Stimulated activated CD4-positive, alpha-beta T cell treated with anti-CD3 and anti-CD28 coated beads, TNF-alpha, amount 100 ng/mL, for 4 hours (primary cell): ENCODE measurements at places on chromosomes 2 and 18.

GRCh38 chr18:10454681-10455557 lies 484 bp downstream of the APCDD1 start:
- no peak for DNase-seq

DNA sequence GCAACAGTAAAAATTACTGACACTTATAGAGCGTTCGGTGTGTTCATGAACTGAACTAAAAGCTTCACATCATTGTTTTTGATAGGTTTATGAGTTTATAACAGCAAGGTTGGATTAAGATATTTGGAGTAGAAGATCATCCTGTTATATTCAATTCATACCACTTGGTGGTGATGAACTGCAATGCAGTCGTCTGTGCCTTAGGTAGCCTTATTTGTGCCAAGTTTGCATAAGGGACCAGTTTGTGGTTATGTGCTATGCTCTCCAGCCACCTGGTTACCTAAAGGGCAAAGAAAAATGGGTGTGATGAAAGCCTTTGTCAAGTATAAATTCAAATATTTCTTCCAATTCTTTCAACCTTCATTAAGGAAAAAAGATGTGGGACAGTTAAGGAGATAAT lies 150.9 kb upstream of the KCNH7 start:
- no peak for DNase-seq

GRCh38 chr2:223765221-223765785 lies 72.1 kb downstream of the AP1S3 start:
- DNase-seq: no peak

- DNase-seq: no peak
Measured at GRCh38 chr18:51339856-51340255, 142.4 kb upstream of the MEX3C start.

DNA sequence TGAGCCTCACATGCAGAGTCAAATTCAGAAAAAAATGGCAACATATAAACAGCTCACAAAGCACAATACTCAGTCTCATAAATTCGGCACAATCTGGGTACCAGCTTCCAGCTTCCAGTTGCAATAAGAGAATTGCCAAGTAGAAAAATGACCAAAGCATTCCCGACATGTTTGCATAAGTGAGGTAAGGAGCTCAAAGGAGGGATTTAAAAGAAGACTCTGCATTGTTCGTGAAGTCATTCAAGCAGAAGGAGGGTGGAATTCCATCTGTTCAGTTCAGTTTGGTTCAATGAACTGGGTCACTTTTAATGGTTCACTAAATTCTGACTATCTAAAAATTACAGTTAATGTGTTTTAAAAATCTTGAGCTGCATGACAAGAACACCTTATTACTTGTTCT lies 106.7 kb upstream of the KLHL14 start:
- no peak for DNase-seq

DNA sequence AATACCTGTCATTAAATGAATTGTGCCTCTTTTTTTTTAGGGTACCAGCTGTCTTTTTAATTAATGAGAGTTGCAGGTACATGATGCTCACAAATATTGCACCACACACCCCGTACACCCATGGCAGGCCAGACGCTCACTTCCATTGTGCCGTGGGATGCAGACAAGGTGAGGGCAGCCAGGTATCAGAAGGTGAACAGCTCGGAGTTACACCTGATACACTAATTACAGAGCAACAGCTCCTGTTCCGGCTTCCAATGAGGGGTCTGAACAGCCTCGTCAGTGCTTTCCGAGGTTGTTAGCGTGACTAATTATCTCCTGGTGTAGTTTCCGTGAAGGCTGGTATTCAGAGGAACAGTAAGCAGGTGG lies 442.8 kb downstream of the ZNF516 start:
- no peak for DNase-seq

DNA sequence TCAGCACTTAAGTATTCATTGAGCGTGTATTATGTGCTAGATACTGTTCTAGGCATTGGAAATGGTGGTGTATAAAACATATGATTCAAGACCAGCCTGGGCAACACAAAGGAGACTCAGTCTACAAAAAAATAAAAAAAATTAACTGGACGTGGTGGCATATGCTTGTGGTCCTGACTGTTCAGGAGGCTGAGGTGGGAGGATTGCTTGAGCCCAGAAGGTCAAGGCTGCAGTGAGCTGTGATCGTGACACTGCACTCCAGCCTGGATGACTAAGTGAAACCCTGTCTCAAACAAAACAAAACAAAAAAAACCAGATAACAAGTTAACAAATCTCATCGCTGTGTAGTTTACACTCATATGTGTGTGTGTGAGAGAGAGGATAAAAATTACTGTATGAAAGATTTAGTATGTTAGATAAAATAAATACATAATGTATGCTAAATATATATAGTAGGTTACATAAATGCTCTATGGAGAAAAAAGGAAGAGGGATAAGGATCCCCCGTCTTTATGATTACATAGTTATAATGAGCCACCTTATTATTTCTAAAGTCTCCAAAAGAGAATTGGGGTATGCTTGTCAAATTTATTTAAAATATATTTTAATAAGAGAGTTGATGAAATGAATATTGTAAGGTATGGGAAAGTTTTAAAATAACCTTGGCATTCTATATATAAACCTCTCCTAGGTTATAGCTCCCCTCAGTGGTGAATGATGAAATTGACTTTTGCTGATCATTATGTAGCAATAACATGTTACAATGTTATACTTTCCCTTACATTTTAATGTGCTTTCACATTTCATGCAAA lies 69.2 kb downstream of the EHBP1 start:
- DNase-seq: no peak

GRCh38 chr18:56559044-56559443 lies 79.3 kb downstream of the TXNL1 start:
- DNase-seq: no peak

DNA sequence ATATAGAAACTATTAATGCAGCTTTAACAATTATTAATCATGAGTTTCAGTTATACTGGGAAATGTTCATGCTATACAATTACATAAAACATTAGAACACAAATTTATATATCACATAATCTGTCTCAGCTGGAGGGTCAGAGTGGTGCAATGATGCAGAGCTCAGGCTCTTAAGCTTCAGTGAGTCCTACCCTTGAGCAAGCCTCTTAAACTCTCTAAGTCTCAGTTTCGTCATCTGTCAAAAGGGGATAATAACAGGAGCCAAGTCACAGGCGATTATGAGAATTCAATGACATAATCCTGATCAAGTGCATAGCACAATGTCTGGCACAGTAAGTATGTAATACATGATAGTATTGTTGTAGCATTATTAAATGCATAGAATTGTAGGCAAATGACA lies 46.0 kb downstream of the LAMA1 start:
- DNase-seq: no peak

DNA sequence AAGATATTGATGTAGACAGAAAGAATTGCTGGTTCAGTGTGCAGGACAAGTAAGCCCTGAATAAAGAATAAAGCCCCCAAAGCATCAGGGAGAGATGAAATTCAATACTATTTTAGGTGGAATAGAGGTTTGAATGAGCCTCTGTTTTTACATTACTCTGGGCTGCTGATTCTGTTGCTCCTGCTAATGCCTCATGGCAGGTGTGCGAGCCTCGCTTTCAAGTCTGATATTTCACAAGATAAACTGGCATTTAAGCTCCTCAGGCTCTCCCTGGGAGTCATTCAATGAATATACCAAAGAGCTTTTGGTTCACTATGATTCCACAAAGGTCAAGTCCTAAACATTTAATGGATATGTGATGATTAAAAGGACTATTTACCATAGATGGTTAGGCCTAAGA lies 601.0 kb upstream of the SLC39A10 start:
- no peak for DNase-seq

DNA sequence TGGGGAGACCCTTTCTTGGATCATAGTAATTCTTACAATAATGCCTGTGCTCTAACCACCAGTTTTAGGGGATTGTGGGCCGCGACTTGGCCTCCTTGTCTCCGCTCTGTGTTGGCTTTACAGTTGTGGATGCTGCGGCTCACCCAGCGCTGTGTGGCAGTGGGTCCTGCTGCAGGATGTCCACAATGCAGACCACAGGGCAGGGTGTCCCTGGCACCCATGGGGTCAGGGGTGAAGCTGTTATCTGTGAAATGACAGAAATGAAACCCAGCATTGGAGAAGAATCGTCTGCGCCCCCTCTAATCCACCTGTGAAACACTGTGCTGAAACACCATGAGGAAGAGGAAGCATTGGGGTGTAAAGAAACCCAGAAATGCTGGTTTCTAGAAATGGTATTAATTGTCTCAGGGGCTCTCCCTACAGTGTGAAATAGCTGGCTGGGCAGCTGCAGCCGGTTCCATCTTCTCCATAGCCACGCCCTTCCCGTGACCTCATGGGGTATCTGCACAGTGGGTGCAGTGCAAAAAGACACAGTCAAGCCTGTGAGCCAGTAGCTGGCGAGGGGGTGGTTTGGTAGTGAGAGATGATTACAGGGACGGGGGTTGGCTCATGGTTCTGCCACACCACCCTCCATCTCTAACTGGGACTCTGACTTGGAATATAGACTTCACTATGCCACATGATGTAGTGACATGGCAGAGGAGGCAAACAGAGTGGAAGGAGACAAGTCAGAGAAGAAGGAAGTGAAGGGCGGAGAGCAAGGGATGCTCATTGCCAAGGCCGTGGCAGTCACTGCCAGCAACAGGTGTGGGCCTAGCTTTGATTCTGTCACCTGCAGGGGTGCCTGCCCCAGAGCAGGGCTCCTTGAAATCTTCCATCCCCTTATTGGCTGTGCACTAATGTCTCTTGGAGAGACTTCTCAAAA lies 16.2 kb downstream of the INPP4A start:
- DNase-seq: no peak

DNA sequence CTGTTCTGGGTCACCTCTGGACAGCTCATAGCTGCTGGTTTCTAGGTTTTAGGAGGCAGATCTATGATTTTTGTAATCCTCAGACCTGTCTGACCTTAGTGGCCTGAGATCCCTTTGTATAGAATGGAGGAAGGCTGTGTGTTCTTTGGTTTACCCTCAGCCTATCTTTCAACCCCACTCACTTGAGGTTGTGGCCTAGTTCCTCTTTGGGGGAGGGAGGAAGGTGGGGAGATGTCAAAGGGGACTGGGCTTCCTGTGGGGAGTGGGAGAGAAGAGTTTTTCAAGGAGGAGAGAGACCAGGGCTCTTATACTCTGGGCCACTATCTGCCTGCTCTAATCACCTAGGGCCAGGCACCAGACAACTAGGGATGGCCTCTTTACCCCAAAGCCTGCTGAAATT lies 28.5 kb downstream of the SEMA4F start:
- no peak for DNase-seq

DNA sequence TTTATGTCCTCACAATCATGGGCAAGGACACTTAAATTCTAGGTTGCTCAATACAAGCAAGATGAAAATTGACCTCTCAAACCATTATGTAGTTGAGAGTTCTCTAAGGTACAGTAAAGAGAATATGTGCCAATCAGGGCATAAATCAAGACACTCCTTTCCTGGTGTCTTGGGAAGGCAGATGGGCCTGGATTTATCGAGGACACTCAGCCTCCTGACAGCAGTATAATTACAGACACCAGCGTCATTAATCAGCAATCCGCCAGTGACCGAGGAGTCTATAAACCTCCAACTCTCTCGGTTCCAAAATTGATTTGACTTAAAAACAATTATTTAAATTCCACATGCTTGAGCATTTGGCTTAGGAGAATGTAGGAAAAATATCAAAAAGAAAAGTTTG lies 75.7 kb upstream of the DAPL1 start:
- no peak for DNase-seq

GRCh38 chr2:40374543-40375240 lies 77.2 kb downstream of the SLC8A1 start:
- no peak for DNase-seq

GRCh38 chr18:59902131-59902992 lies 2.6 kb downstream of the PMAIP1 start:
- no peak for DNase-seq

DNA sequence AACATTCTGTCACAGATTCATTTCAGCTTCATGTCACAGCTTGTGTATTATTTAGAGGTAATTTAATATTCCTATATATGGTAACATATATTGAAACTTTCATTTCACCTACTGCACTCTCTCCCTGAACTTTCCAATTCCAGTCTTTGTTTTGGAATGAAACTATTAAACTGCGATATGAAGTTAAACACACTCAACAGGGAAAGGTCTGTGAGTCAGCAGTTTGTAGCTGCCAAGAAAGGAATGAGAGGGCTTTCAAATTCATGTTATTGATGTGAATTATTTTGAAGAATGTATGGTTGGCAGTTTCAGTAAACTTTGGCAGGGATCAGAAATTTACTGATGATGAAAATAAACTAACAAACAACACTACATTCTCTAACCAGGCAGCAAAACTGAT lies 148.3 kb downstream of the HNMT start:
- DNase-seq: no peak

DNA sequence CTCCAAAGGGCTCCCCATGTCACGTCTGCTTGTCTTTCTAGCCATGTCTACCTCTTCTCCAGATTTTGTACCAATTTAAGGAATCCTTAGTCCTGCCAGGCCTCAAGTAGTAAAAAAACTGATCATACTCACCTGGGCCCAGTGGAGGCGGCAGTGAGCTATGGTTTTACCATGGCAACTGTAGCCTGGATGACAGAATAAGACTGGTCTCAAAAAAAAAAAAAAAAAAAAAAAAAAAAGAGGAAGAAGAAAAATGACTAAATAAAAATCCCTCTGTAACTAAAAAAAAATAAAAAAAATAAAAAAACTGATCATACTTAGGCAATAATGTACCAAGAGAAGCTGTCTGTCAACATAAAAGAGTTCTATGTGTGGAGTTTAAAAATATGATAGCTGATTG lies 221.6 kb downstream of the NR4A2 start:
- no peak for DNase-seq
